Fibroblast of skin of left quadriceps (primary cell): ENCODE measurements at places on chromosomes 3 and 15.

DNA sequence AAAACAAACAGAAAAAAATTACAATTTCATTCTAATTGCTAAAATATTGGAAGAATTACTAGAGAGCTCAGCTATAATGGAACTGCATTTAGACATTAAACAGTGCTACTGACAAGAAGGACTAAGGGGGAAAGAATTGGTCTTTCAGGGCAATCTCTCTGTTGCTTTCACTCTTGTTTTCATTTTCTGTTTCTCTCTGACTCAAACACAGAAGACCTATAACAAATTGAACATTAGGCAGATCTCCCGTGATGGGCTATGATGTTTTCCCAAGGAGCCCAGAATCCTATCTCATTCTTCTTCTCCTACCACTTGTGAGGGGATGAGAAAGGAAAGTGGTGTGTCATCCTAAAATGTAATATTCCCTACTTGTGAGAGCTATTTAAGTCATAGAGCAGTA, 358.0 kb upstream of the TGFBR2 start:
- no peak for DNase-seq

- no peak for DNase-seq
These were observed 267.3 kb downstream of the UACA start for GRCh38 chr15:70495991-70496599.

GRCh38 chr3:191499307-191500080, 38.5 kb downstream of the PYDC2 start:
- no peak for DNase-seq

DNA sequence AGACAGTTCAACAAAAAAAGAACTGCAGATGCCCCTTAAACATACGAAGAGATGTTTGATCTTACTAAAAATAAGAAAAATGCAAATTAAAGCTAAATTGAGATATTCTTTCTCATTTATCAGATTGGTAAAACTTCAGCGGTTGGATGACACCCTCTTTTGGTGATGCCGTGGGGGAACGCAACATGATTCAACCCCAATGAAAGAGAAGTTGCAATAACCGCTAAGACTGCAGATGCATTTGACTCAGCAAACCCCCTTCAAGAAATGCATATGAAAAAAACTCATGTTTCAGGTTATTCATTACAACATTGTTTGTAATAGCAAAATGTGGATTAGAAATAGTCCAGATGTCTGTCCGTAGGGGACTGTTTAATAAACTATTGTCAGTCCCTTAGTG, 3.6 kb downstream of the KLHL6 start:
- no peak for DNase-seq

DNA sequence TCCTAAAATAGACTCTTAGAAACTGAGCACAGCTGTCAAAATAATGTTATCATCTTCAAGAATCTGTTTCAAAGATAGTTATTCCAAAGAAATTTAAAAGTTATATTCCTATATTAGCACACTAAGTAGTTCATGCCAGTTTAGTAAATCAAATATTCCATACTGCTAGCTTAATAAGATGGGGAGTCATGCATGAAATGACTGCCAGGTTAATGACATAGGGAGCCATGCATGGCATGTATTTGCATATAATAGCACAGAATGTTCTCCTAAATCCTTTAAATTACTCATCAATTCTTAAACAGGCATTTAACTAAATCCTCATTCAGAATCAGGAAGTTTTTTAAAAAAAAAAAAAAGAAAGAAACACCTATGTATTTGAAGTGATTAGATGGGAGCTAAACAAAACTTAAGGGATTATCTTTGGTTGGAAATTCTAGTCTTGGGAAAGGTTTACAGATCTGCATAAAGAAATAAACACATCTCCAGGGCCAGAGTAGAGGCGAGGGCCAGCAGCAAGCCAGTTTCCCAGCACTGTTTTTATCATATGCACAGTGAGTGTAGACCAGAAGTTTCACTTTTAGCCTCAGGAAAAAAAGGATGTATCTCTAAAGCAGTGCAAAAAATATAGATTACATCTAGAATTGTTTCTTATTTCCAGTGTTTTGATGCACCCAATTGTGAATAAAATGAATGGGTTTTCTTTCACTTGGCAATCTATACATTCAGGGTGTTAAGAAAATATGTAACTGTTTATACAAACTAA, 366.4 kb upstream of the AGTR1 start:
- no peak for DNase-seq

GRCh38 chr3:12670365-12671119, 6.6 kb upstream of the RAF1 start:
- DNase-seq, result no peak

DNA sequence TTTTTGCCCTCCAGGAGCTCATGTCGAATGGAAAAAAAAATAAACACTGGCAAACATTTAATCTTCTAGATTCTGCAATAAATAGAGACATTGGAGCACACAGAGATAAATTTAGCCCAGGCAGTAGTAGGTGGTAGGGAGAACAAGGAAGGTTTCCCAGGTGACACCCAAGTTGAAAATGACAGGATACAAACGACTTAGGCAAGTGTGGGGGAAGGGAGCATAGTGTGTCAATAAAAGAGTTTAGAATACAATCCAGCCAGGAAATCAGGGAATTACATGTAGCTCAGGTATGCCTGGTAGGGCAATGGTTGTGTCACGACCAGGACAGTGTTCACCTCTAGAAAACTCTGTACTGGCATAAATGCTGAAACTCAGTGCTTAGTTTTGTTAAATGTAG, 364.6 kb upstream of the AGTR1 start:
- DNase-seq, result no peak

- no peak for DNase-seq
These were observed 131.7 kb downstream of the CADM2 start for GRCh38 chr3:85090495-85090894.

DNA sequence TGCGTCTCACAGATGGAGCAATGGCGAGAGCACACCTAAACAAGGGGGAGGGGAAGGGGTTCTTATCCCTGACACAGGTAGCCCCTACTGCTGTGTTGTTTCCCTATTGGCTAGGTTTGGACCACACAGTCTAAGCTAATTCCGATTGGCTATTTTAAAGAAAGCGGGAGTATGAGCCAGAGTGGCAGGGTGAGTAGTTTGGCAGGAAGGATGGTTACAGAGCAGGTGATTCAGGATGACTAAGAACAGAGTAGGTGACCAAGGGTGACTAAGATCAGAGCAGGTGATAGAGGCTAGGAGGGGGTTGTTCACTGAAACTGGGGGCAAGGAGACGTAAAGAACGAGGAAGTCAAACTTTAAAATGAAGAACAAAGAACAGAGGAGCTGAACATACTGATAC, 511.8 kb downstream of the EDEM1 start:
- no peak for DNase-seq

DNA sequence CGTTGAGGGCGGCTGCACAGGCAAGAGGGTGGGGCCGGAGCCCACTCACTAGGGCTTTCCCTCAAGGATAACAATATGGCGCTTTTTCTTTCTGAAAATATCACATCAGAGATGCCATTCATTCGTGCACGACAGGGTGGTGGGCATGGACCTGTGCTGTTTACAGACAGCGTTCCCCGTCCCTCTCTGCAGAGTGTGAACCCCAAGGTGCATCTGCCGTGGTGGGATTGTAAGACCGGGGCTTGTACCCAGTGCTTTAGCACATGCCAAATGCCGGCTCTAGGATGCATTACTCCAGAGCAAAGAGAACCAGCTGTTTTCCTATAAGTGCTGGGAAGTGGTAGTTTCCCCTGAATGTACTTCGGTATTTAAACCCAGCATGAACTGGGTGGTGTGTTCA, 37.0 kb downstream of the CHDH start:
- DNase-seq, result no peak

- DNase-seq, result no peak
These were observed 43.5 kb downstream of the EPHB1 start for GRCh38 chr3:134838599-134838998.

DNA sequence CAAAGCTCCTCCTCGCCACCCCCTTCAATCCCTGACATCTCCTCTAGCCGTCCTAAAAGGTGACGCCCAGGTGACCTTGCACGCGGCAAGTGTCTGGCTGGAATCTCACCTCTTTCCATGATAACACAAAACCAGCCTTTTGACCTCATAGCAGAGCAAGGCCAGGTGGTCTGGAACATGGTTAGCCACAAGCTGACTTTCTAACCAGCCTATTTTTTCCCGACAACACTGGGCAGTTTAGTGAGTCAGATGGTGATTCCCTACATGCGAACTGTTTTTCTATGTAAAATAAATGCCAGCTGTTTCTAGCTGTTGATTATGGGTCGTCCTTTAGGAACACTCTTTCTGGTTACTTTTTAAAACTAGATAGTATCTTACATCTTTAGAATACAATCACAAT, 243.0 kb downstream of the CD47 start:
- DNase-seq, result no peak

GRCh38 chr15:93899817-93900216, 331.5 kb upstream of the MCTP2 start:
- no peak for DNase-seq

DNA sequence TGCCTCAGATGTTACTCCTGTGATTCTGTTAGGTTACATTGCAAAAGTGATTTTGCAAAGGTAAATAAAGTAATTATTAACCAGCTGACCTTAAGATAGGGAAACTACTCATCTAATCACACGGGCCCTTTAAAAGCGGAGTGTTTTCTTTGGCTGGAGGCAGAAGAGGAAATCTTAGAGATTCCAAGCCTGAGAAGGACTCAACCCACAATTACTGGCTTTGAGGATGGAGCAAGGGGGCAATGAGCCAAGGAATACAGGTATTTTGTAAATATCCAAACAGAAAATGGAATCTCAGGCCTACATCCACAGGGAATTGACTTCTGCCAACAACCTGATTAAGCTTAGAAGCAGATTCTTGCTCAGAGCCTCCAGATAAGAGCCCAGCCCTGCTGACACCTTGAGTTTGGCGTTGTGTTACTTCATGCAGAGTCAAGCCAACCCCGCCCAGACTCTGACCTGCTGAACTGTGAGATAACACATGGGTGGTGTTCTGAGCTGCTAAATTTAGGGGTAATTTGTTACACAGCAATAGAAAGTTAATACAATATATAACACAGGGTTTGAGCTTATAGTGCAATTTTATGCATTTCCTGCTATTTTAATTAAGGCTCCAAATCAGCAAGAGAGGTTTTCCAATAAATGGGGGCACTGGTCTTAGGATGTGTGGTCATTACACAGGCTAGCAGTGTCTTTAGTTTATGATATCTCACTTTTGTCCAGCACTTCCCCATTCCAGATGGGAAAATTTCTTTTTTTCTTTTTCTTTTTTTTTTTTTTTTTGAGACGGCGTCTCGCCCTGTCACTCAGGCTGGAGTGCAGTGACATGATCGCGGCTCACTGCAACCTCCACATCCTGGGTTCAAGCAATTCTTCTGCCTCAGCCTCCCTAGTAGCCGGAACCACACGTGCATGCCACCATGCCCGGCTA, 19.5 kb downstream of the NFKBIZ start:
- DNase-seq, result no peak

DNA sequence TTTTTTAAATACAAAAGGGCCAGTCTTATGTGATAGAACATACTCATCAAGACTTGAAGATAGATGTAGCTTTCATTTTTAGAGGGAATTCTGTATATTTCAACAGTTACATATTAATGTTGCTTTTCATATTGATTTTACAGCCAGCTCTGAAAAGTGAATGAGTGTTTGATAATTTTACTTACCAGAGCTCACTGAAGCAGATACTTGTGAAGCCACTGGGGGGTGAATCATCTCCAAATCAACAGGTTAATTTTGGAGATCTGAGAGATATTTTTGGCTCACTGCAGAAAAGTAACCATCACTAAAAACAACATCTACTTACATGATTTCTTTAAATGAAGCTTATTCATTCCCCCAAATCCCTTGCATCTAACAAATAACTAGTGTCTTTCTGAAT, 24.7 kb downstream of the TNFAIP8L3 start:
- no peak for DNase-seq

DNA sequence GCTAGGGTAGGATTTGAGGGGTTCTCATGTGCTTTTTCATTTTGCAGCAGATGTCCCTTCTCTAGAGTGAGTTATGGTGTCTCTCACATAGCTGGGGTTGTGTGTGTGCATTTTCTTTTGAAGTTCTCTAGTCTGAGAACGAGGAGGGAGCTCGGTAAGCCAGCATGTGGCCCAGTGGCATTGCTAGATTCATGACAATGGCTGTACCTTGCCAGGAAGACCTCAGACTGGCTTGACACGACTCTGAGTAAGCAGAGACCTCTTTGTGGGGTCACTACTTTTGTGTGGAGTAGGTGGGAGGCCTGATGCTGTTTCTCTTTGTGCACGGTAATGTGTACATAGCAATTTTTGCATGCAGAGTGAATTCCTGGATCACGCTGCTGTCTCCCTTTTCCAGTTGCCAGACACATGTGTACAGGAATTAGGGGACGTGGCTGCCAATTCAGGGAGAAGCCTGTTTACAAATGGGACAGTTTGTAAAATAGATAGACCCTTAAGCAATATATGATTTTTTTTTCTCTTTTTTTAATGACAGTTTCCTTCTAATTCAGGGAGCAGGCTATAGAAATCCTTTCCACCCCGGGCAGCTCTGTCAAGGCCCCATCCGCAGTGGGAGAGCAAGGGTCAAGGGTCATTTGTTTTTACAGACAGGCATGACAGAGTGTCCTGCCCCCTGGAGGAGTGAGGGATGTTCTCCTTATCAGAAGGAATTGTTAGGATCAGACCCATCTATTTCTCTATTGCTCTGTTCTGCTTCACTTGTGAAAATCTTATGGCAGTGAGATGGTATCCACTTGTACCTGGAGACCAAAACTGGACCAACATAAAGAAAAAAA, 4.6 kb downstream of the CACNA1D start:
- no peak for DNase-seq

- DNase-seq, result no peak
These were observed 1085.2 kb upstream of the CADM2 start for GRCh38 chr3:83873550-83873949.

DNA sequence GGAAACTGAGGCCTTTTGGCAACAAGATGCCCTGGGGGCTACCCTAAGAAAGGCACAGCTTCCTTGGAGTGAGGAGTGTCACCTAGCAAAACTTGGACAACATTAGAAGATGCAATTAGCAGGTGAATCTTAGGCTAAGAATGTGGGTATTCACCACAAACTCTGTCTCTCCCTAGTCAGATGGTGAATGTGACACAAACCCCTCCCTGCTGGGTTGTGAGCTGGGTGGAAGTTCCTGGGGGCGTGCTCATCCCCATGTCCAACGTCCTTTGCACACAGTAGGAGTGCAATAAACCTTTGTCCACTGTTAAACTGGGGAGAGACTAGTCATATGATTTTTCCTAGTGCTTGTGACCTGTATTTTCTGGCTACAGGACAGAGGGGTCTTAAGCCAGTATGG, 67.1 kb upstream of the SH3GL3 start:
- no peak for DNase-seq

- no peak for DNase-seq
These were observed 60.4 kb downstream of the MB21D2 start for GRCh38 chr3:192857260-192857661.

GRCh38 chr3:146465693-146466465, 3.5 kb downstream of the PLSCR2 start:
- DNase-seq, result no peak

GRCh38 chr15:45773149-45773548, 138.3 kb downstream of the SQOR start:
- no peak for DNase-seq

DNA sequence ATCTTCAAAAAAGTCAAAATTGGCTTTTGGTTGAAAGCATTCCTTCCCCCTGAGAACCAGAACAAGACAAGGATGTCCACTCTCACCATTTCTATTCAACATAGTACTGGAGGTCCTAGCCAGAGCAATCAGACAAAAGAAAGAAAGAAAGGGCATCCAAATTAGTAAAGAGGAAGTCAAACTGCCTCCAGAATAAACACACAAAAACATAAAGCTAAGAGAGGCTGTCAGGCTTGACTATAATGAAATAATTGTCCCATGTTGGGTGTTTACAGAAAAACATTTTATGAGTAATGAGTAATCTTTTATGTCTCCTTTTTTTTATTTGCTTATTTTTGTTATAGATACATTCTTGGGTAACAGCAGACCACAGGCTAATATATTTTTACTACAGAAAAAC, 18.3 kb upstream of the FAM240A start:
- DNase-seq, result no peak
